Foreskin melanocyte (primary cell): ENCODE measurements at places on chromosomes 13 and 19.

DNA sequence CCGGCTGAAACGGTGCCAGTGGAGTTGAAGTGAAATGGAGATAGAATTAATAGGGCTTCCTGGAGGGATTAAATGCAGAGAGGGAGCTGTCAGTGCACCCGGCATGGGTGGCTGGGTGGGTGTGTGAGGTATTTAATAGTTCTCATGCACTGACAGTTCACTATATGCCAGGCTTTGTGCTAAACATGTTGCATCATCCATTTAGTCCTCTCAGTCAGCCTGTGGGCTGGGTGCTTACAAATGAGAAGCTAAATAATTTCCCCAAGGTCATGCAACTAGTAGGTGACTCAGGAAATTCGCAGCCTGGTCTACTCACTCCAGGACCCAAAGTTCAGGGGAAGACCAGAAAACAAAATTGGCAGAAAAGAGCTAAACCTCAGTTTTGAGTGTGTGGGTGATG, 63.5 kb upstream of the SPATA13 start:
- DNase-seq = no peak

- DNase-seq = no peak
These were observed 21.7 kb downstream of the PRKCSH start for GRCh38 chr19:11457115-11457514.

- DNase-seq = no peak
These were observed 20.1 kb upstream of the DOCK9 start for GRCh38 chr13:98997738-98998641.

DNA sequence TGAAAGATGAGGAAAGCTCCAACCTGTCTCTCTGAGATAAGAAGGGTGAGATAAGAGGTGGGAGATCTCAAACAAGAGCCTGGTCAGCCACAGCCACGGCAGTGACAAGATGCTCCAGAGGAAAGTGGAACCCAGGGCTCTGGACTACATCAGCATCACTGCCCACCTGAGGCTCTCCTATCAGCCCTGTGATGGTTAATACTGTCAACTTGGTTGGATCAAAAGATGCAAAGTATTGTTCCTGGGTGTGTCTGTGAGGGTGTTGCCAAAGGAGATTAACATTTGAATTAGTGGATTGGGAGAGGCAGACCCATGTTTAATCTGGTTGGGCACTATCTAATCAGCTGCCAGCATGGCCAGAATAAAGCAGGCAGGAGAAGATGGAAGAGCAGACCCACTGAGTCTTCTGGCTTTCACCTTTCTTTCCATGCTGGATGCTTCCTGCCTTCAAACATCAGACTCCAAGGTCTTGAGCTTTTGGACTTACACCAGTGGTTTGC, 476.6 kb upstream of the NBEA start:
- DNase-seq = no peak

DNA sequence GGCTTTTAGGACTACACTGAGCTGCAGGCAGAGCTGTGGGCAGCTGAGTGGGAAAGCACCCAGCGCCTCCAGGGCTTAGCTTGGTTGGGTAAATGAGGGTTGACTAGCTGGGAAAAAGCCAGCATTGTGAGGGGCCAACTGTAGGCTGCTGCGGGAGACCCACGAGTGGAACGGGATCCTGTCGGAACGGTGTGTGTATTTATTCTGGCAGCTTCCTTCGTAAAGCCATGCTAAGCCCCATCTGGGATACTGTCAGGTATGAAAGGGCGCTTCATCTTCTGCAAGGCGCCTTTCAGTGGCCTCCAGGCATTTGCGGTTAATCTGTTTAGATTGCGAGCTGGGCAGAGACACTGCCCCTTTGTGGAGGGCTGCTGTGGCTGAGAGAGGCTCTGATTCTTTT, 39.5 kb upstream of the CNMD start:
- peak; percentile 92 for DNase-seq

GRCh38 chr13:24221007-24221406, 60.5 kb downstream of the SPATA13 start:
- no peak for DNase-seq

GRCh38 chr19:34994286-34994642, 5.9 kb upstream of the GRAMD1A start:
- DNase-seq = no peak

DNA sequence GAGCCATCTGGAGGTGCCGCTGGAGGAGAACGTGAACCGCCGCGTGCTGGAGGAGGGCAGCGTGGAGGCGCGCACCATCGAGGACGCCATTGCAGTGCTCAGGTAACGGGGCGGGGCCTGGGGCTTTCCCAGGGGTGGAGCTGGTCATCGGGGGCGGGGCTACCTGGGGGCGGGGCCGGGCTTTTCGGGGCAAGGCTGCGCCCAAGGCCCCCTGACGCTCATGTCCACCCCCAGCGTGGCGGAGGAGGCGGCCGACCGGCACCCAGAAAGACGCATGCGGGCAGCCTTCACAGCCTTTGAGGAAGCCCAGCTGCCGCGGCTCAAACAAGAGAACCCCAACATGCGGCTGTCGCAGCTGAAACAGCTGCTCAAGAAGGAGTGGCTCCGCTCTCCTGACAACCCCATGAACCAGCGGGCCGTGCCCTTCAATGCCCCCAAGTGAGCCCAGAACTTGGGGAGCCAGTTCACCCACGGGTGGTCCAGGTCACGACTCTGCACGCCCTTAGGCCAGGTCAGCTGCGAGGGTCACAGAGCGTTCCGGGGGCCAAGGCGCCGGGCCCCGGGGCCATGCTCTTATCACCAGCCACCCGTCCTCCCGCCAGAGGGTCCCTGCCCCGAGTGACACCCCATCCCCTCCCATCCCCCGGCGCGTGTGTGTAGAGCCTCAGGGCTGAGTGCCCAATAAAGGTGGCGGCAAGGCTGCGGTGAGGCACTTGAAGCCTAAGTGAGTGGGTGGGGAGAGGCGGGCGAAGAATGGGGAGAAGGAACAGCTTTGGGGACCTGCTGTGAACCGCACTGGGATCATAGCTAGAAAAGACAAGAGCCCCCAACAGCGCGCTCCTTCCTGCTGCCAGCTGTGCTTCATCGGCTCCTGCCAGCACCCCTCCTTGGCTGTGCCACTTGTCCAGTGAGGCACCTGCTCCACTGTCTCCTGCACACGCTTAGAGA, 10.7 kb downstream of the CCDC124 start:
- no peak for DNase-seq

DNA sequence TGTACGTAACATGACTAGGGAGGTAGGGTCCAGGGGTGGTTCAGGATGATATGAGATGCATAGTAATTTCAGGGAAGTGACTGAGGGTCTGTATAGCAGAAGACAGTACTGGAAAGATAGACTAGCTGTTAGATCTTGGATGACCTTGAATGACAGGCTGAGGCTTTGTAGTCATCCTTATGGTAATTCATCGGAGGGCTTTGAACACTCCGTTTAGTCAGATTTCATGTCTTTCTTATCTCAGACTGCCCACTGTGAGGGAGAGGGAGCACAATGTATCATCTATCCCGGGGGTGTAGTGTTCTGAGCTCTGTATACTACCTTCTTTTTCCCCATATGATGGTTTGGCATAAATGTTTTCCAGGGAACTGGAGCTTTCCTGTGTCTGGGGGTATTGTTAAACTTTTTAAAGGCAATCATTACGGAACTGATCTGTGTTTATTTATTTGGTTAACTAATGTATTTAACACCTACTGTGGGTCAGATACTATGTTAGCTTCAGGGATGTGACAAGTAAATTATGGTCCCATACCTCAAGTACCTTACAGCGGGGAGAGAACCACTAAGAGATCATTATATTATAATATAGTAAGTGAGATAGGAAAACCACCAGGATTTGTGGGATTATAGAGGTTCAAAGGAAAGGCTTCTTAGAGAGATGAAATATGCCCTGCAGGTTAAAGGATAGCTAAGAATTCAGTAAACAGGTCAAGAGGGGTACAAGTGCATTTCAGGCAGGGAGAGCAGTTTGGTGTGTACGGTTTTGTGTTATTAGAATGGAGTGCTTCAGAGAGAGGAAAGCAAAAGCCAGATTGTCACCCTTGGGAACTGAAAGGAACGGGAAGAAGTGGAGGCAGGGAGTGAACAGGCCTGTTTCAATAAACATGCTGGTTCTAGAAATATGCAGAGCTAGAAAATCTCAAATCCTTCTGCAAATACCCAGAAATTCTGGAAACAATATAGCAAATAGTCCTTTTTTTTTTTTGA, 164.8 kb upstream of the KL start:
- no peak for DNase-seq

DNA sequence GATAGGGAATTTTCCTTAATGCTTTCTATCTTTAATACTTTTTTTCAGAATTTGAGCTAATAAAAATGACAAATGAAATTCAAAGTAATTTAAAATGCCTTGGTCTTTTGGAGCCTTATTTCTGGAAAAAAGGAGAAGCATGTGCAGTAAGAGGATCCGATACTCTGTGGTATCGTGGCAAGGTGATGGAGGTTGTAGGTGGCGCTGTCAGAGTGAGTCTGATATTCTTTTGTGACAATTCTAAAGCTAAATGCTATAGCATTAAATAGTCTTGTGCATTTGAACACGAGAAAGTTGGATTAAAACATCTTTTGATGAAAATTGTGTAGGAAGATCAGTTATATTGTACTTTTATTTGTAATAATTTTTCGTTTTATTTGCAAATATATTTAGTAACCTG, 95.0 kb downstream of the RNF17 start:
- DNase-seq = no peak

DNA sequence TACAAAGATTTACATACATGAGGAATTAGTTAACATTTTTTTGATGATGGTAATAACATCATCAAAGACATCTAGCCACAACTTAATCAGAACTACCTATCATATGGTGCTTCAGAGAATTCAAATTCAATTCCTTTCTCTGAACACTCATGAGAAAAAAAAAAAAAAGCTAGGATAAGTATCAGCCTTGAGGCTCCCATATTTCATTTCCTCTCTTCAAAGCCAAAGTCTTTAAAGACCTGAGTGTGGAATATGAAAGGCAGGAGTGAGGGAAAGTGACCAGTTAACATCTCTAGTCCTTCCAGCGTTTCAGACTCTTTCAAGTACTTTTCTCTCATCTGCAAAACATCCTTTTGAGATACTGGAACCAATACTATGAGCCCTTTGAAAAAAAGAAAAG, 137.5 kb downstream of the DCLK1 start:
- DNase-seq = no peak

- no peak for DNase-seq
These were observed 69.7 kb downstream of the RASA3 start for GRCh38 chr13:114062754-114063153.

GRCh38 chr19:47863514-47863936, 4.5 kb downstream of the TPRX2 start:
- peak; percentile 59 for DNase-seq

DNA sequence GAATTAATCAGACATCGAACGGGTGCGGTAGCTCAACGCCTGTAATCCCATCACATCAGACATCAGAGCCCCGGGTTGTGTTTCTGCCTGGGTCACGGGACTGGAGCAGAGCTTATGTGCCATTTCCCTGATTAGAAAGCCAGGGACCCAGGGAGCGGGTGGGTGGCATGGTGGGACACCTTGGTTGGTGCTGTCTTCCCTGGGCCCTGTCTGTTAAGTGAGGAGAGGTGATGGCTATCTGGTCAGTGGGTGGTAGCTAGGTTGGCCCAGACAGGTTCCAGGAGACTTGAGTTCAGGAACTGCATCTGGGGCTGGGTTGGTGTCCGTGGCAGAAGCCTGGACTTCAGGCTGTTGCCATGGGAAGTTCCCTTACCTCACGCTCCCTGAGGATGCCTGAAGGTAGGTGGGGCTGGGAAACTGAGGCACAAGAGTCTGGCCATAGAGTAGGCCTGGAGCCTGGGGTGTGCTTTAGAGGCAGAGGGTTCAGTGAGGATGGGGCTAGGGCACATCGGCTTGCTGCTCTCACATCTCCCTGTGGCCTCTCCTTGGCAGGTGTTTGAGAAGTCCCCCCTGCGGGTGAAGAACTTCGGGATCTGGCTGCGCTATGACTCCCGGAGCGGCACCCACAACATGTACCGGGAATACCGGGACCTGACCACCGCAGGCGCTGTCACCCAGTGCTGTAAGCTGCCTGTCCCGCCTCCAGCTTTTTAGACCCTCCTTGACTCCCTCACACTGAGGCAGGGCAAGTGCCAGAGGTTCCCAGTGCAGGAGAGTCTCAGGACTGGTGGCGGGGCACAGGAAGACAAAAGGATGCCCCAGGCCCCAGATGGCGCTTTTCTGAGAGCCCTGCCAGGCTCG, 2.1 kb downstream of the RPL18A start:
- no peak for DNase-seq

GRCh38 chr13:50452756-50453155, 390.7 kb downstream of the DLEU7 start:
- no peak for DNase-seq

DNA sequence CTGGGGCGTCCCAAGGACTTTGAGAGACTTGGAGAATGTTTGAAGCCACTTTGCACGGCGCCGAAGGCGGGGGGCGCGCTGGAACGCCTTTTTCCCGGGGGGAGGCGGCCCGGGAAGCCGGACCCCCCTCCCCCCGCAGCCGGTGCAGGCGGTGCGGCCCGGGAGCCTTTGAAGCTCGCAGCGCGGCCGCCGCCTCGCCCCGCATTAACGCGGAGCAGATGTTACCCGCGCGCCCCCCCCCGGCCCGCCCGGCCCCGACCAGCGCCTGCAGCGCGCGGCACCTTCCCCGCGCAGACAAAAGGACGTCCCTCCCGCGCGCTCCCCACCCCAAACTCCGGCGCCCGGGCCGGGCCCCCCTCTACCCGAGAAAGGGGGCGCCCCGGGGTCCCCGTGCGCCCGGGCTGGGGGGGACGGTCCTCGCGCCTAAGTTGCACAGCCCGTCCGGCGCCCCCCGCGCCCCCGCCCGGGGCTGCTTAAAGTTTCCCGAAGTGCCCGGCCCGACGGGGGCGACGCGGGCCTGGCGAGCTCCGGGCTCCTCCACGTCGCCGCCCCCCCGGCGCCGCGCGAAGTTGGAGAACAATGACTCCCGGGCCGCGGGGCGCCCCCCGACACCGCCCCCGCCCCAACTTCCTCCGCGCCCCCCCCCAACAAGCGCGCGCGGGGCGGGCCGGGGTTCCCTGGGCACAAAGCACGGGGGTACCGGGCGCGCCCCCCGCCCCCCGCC, 685 bp downstream of the TCF3 start:
- DNase-seq = no peak

GRCh38 chr19:15404780-15405211, 14.0 kb downstream of the AKAP8L start:
- no peak for DNase-seq

DNA sequence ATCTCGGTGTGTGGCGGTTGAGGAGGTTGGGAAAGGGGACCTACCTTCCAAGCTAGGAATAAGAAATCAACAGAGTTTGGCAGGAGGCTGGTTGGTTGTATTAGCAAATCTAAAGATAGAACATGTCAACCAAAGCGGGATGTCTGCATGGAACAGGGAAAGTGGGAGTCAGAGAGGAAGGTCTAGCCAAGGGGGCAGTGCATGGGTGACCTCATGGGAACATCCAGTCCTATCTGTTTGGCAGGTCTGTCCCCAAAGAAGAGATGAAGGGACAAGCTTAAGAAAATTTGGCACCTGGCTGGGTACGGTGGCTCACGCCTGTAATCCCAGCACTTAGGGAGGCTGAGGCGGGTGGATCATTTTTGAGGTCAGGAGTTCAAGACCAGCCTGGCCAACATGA, 118.7 kb upstream of the TSC22D1 start:
- no peak for DNase-seq
